ENCODE measurements at places on chromosomes 5 and 9.

DNA sequence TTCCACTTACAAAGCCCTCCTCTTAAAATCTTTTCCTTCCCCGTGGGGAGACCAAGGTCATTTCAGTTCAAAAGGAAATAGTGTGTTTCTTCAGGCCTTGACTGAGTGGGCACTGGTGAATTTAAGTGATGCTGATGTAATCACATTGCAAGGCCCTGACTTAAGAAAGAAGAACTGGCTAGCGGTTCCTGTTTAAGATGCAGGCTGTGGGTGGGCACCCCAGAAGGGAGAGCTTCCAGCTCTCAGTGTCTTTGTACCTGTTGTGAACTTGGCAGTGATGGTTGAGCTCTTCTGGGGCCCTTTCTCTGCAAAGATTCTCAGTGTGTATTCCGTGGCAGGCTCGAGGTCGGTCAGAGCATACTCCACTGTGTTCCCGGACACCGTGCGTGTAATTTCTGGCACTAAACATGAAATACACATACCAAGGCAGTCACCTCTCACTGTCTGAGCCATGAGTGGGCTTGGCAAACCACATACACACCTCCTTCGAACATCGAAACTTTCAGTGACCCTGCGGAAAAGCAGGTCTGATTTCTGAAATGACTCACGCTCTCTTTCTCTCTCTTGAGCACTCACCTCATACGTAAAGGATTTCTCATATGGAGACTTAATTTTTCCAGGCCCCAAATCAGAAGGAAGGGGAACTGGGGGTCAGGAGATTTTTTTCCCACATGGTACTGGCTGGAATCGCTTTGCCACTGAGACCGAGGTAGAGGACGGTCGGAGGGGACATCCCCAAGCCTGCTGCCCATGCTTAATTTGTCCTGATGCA is 81.9 kb downstream of the TNC start:
- DNase-seq, result peak; percentile 9

DNA sequence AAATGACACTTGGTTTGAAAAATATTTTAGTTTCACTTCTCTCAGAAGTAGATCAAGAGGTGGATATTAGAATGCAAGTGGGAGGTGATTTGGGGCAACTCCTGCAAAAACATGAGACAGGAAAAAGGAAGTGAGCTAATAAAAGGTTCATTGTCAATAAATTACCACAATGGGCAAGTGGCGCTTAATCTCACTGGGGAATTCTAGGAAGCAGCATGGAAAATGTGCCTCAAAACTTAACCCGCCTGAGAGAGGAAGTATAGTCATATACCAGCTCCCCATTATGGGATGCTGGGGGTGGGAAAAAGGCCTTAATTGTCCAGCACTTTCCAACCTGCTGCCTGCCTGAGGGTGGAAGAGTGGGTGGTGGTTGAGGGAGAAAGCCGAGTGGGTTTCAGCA is 204.1 kb downstream of the ELAVL2 start:
- no peak for DNase-seq

GRCh38 chr5:81344736-81345135 is 43.3 kb downstream of the ZCCHC9 start:
- DNase-seq, result no peak

DNA sequence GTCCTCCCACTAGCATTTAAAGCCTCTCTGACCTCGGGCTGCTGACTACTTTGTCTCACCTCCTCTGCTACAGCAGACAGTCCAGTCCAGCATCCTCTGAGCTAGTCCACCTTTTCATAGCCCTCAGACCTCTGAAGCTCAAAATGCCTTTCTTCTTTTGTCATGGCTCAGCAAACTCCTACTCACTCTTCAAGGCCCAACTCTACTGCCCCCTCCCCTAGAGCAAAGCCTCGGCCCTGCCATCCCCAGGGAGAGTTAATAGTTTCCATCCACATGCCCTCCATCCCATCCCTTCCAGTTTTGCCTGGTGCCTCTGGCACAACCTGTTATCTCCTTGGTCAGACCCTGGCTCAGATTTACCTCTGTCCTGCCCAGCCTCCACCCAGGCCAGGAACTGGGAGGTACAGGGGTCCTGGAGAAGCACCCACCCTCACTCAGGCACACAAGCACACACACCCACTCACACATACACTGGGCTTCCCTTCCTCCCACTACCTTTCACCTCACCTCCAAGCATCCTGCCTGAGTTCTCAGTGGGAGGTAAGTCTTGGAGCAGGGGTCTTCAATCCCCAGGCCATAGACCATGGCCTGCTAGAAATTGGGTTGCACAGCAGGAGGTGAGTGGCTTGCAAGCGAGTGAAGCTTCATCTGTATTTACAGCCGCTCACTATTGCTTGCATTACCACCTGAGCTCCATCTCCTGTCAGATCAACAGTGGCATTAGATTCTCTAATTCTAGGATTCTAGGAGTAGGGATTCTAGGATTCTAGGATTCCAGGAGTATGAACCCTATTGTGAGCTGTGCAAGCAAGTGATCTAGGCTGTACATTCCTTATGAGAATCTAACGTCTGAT is 18.1 kb downstream of the PDLIM4 start:
- no peak for DNase-seq

DNA sequence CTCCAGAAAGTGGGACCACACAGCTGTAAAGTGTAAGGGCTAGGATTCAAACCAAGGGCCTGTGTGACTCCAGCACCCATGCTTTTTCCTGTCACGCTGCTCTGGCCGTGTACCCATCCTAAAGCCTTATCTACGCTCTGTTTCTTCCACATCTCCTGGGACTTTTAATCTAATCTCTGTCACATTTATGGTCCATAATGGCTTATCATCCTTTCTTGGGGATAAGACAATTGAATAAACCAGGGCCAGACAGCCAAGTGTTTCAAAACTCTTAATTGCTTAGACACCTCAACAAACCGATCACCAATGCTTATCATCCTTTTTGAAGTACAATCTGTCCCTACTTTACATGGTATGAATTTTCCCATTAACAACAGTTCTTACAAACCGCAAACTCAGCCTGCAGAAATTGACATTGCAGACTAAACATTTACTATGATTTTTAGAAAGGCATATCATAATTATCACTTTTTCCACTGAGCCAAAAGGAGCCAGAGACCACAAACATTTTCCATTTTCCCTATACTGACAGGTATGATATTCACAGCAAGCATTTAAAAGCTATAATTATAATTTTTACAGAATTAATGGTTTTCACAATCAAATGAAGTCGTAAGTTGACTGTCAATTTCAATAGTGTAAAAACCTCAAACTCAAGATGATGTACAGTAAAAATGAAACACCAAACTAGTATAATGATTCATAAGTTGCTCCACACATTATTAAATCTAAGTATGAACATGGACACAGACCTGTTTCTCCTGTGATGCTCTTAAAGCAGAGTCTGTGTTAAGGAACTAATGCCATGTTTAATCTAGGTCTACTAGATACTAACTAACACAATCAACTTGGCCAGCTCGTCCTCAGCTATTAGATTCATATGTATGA is 99.5 kb downstream of the FBXW11 start:
- no peak for DNase-seq

DNA sequence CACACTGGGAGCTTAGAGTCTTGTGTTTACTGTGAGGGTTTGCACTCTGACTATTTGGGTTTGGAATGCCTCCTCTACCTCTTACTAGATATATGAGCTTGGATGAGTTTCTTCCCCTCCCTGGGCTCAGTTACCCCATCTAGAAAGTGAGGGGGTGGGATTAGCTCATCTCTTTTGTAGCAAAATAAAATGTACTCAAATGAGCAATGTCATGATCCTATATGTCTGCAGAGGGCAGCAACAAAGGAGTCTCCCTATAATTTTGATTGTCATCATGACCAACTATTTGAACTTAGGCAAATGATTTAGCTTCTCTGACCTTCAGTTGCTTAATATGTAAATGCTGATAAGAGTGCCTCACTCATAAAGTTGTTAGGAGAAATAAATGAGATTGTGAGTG is 109.0 kb downstream of the DPYSL3 start:
- no peak for DNase-seq

DNA sequence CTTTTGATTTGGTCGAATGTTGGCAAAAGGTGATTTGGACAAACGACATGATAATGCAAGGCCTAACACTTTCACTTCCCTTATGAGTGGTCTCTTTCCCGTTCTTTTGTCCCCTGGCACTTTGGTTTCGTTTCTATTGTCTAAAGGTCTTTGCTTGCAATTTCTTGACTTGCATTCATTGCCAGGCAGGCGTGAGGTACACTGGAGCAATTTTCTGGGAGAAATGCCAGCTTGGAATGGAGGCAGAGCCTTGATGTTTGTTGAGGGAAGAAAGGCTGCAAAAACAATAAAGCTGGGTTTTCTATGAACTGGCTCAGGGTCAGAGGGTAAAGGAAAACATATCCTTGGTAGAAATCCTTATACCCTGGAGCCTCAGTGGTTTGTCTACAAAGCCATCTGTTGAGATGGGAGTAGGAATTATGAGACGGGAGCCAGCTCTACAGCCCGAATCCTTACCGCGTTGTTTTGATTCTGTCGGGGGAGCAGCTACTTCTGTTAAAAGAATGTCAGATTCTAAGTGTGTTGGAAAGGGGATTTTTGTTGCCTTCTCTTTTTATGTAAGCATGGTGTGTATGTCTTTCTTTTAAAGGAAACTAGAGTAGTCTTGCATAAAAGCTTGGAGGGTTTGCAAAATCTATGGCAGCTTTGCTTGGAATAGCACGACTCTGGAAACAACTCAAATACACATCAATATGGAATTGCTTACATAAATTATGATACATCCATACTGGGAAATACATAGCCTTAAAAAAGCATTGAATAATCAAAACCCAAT is 158.9 kb downstream of the RMI1 start:
- DNase-seq, result peak; percentile 22

GRCh38 chr9:3509926-3510325 is 15.9 kb downstream of the RFX3 start:
- DNase-seq, result no peak

GRCh38 chr9:36037549-36038122 is 923 bp downstream of the RECK start:
- no peak for DNase-seq

All from hypothalamus (tissue), 51 donors.